Progenitor cell of endocrine pancreas (in vitro differentiated cells): ENCODE measurements at places on chromosomes 11 and 22. TPM values are rescaled to one million over a fixed set of nuclear protein-coding genes. Genes with fewer than 3 reads are reported as not detected.

GRCh38 chr11:12212821-12213185, 102.4 kb downstream of the MICAL2 start:
- no peak overlapping the region for H3K4me3 ChIP-seq
- peaks cover 35% of the 10 kb centered on the region for H3K4me1 ChIP-seq
- no peaks in the 10 kb centered on the region for H3K36me3 ChIP-seq
- DNase-seq: no peak
- H3K27ac ChIP-seq: peak overlapping the region; percentile 23

DNA sequence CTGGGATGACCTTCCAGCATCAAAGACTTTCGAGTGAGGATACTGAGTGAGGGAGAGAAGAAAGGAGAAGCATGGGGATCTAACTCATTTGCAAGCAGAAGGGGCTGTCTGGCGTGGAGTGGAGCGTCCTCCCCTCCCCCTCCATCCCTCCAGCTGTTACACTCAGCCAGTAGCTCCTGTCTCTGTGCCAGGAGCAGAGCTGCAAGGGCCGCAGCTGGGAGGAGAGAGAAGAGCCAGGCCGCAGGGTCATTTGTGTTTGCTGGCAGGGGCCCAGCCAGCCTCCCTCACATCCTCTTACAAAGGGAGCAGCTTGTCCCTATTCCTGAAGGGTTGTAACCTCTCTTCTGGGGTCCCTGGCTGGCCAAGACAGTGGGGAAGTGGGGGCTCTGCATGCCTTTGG, 57.9 kb downstream of the NECTIN1 start:
- H3K4me1 ChIP-seq: no peaks in the 10 kb centered on the region
- peaks cover 9% of the 10 kb centered on the region for H3K36me3 ChIP-seq
- H3K27ac ChIP-seq: no peak overlapping the region
- DNase-seq: no peak

GRCh38 chr11:9004183-9004926, 554 bp upstream of the NRIP3 start:
- H3K27ac ChIP-seq: no peak overlapping the region
- no peaks in the 10 kb centered on the region for H3K4me1 ChIP-seq

DNA sequence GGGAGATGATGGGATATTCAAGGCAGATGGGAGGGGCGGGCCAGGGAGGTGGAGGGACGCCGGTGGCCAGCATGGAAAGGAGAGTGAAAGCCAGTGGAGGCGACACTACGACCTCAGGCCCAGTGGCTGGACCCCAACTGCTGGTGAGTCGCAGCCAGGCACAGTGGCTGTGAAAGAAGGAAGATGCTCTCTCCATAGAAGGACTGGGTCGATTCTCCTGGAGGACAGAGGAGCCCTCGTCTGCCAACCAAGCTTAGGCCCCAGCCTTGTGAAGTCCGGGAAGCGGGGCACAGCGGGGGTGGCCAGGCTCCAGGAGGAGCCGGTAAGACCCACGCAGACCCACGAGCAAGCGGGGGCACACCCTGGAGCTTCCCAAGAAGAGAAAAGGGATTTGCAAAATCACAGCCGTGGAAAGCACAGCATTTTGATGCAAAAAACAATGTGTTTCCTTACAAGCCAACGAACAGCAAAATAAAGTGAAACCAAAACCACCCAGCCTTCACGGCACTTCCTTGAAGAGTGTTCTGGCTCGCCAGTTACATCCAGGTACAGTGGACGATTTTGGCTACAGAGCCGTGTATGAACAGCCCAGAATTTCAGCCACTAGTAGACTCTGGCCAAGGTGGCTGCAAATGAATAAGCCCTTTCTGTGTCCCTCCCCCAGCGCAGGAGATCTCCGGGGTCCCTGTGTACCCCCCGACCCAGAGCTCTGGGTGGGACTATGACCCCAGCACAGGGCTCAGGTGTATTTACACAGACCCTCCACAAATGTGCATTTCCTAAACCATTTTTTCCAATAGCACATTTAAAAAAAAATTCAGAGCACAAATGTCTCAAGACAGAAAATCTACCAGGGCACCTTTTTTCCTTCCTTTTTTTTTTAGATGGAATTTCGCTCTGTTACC, 96.9 kb downstream of the TRMU start:
- no peak overlapping the region for H3K4me3 ChIP-seq
- H3K4me1 ChIP-seq: no peaks in the 10 kb centered on the region
- DNase-seq: no peak
- H3K36me3 ChIP-seq: peaks cover 8% of the 10 kb centered on the region

DNA sequence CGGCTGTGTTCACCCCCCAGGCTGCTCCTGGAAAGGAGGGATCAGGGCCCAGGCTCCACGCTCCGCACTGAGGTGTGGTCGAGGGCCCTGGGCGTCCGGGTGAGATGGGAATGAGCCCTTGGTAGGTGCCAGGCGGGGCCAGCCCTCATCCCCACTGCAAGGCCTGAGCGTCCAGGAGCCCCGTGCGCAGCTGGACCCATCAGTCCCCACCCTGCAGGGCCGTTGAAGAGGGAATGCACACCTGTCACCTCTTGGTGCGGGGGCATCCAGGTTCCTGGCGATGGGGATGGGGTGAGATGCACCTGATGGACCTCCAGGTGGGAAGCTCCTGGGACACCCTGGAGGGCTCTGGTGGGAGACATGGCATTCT, 72.2 kb downstream of the KCNQ1 start:
- H3K36me3 ChIP-seq: no peaks in the 10 kb centered on the region
- H3K4me3 ChIP-seq: no peak overlapping the region
- H3K27me3 ChIP-seq: peaks cover 26% of the 10 kb centered on the region
- H3K27ac ChIP-seq: no peak overlapping the region
- H3K4me1 ChIP-seq: peaks cover 3% of the 10 kb centered on the region

The OR52N4 gene
- not detected in 2 replicates for total RNA-seq

GRCh38 chr11:47857485-47857884, 9.3 kb upstream of the NUP160 start:
- DNase-seq: no peak
- H3K27ac ChIP-seq: no peak overlapping the region
- H3K4me1 ChIP-seq: peaks cover 4% of the 10 kb centered on the region
- H3K27me3 ChIP-seq: no peaks in the 10 kb centered on the region
- no peak overlapping the region for H3K4me3 ChIP-seq
- H3K36me3 ChIP-seq: no peaks in the 10 kb centered on the region
